ENCODE measurements at places on chromosomes 11 and 22.

- DNase-seq: no peak
These were observed 45.9 kb upstream of the ARHGAP32 start for GRCh38 chr11:129237880-129238638.

DNA sequence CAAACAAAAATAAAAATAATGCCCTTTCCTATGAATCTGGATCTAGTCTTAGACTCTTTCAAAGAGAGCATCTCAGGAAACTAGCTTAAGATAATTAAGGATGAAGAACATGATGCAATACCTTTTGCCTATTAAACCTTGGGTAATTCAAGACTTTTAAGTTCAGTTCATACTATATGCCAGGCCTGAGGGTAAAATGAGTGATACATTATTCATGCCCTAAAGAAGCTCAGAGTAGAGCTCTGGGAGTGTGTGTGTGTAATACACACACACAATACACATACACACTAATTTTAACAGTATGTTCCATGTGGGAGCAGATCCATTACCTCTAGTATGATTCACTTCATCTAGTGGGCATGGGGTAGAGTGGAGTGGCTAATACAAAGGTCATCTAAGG lies 651.4 kb upstream of the CHORDC1 start:
- no peak for DNase-seq

DNA sequence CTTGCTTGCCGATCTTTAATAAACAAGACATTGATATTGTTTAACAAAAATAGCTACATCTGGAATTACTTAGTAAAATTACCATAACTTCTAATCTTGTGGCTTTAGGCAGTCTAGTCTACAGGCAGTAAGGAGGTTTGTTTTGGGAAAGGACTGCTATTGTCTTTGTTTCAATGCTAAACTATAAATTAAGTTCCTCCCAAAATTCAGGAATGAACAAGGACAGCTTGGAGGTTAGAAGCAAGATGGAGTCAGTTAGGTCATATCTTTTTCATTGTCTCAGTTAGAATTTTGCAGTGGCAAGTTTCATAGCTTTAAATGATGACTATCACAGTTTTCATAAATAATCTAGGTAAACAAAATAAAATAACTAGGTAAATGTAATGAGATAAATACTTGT lies 36.1 kb upstream of the INCENP start:
- DNase-seq: no peak

- peak; percentile 92 for DNase-seq
These were observed 6.2 kb upstream of the NEAT1 start for GRCh38 chr11:65416341-65416824.

DNA sequence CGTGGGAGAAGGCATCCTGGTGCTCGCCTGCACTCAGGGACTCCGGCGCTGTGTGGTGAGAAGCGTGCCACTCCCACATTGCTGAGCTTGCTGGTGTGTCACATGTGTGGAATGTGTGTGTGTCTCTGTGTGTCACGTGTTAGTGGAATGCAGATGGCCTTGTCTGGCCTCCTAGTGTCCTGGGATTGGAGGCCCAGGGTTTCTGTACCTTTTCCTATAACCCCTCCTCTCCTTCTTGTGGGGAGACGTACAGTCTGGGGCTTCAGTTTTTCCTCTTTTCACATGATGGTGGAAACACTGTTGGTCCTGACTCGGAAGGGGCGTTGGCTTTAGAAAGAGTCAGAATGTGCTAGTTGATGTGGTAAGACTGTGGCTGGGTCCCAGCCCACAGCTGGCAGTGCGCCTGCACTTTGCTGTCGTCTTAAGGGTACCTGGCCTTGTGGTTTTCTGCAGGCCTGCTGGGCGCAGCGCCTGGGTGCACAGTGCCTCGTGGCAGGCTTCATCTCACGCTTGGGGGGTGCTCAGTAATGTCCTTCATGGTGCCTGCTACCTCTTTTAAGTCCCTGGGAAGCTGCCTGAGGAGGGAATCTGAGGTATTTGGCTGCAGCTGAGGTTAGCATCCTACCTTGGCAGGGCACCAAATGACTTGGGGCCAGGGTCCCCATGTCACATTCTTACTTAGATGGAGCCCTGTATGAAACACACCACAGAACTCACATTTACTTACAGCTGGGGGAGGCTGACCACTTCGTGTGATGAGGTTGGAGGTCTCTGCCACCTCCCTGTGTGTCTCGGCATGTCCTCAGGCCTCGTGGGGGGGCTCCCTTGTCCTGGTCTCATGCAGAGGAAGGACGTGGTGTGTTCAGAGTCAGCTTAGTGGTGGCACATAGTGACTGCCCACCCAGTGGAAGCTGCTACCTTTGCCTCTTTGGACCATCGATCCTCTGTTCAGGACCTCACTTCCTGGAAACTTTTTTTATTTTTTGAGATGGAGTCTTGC lies 61.9 kb downstream of the MED15 start:
- peak; percentile 94 for DNase-seq

GRCh38 chr11:63427971-63428508 lies 58.5 kb downstream of the SLC22A9 start:
- no peak for DNase-seq

DNA sequence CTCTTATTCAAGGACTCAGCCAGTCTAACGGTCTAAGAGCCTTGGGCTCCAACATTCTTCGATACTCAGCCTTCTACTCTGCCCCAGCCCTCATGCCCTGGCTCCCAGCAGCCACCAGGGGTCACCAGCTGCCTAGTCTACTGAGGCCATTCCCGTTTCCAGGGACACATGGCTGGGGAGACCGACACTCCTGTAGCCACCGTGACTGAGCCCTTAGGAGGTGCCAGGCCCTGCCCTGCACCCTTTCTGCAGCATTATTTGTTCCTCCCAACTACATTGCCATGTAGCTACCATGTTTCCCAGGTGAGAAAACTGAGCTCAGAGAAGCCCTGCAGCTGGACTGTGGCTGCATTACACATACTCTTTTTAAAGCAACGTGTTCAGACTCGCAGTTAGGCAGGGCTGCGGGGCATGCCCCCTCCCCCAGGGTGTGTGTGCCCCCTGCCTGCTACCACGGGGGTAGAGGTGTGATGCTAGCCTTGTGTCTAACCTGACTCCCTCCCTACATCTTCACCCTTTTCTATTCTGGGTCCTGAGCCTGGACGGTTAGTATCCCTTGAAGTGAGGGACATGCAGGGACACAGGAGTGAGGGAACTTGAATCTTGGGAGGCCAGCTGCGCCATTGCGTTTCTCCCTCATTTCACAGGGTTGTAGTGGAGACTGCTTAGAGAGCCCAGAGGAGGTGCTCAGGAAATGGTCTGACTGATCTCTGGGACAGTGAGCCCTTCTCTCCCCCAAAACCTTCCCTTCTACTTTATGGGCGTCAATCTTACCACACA lies 17.5 kb downstream of the ATG16L2 start:
- peak; percentile 80 for DNase-seq

DNA sequence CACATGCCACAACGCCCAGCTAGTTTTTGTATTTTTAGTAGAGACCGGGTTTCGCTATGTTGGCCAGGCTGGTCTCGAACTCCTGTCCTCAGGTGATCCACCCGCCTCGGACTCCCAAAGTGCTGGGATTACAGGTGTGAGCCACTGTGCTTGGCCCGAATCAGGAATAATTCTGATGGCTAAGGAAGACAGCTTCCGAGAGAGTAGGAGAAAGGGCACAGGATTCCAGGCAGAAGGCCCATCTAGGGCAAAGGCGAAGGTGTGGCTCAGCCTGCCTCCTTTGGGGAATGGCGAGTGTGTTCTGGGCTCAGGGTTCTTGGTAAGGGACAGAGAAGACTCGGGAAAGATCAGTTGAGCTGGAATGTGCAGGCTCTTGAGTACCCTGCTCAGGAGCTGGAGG lies 1.6 kb upstream of the SYCE3 start:
- no peak for DNase-seq

DNA sequence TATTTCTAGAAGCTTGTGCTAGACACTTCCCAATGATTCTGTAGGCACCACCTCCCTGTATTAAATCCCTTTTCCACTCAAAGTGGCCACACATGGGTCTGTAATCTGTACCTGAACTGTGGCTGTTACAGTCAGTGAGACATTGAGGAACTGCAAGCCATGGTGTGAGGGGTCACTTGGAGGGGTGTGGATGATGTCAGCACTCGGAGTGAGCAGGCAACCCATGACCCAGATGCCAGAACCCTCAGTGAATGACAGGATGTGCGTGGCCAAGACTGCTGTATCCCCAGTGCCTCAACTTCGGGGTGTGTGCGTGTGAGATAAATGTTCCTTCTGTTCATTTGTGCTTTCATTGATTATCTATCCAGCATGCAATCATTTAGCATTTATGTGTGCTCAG lies 14.7 kb upstream of the SHANK3 start:
- no peak for DNase-seq

- no peak for DNase-seq
These were observed 191.6 kb upstream of the ARHGAP20 start for GRCh38 chr11:110903830-110904229.

DNA sequence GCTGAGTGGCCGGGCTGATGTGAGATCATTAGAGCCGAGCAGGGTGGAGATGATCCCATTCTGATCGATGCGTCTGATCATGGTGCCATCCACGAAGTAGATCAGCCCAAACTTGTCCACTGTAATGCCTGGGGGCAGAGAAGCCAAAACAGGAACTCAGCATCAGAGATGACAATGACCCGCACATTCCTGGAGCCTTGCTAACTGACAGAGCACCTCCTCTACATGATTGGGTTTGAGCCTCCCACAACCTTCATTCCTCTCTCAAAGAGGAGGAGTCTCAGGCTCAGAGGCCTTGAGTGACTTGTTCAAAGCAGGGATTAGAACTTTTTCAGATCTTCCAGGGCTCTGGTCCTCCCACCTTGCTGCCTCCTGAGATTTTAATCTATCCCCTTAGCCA lies 133.7 kb upstream of the NARS2 start:
- peak; percentile 22 for DNase-seq

GRCh38 chr11:103586756-103587155 lies 449.7 kb upstream of the DDI1 start:
- DNase-seq: peak; percentile 5

GRCh38 chr11:96139691-96140090 lies 203.3 kb downstream of the MAML2 start:
- DNase-seq: no peak

DNA sequence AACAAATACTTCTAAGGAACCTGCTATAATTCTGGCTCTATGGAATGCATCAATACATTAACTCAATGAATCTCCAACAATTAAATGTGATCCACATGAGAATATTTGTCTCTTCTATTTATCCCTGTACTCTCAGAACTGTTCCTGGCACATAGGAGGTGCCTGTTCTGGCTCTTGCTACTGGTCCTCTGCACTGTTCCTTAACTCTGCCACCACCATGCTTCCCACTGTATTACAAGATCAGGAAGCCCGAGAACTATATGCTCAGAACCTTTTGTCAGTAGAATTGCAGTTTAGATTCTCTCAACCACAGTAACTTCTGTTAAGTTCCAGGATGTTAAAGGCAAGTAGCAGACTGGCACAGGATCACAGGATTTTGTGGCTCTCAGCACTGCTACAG lies 376.3 kb upstream of the CCDC90B start:
- DNase-seq: no peak
